ENCODE measurements at places on chromosomes 4 and X. TPM values are rescaled to one million over a fixed set of nuclear protein-coding genes. Genes with fewer than 3 reads are reported as not detected.

DNA sequence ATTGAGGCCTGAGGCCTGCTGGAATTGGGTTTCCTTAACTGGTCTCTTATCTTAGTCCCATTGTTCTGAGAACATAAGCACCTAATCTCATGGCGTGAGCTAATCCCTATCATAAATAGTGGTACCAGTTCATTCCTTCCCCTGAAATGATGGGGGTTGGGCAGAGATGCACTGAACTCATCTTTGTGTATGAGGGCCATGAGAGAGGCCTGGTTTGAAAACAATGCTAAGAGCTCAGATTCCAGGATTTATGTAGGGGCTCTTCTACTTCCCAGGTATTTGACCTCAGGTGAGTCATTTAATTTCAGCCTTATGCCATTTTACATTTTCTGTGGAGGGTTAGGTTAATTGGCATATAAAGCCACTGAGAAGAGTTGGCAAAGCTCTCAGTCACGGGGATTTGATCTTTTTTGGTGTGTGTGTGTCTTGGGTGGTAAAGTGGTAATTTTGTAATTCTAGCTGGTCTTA, 4.4 kb downstream of the RBM3 start:
- H3K36me3 ChIP-seq = no peaks in the 10 kb centered on the region
- DNase-seq = no peak
- no peak overlapping the region for H3K4me3 ChIP-seq
- H3K27me3 ChIP-seq = no peaks in the 10 kb centered on the region
- peaks cover 13% of the 10 kb centered on the region for H3K4me1 ChIP-seq

Gene F8A2
- not detected for total RNA-seq

DNA sequence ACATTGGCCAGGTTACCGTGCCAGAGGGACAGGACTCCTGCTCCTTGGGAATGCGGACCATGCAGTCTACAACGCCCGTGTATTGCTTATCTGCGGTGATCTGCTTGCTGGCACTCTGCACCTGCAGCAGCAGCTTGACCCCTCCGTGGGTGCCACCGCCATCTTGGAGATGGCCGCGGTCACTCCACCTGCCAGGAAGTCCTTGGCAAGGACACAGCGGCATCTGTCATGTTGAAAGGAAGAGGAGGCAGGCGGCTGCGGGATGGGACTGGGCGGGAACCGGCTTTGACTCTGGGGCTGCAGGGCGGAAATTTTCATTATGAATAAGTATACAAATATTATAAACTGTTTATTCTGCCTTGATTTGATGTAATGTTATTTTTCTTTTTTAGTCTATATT, 63.4 kb downstream of the F11 start:
- no peaks in the 10 kb centered on the region for H3K27me3 ChIP-seq
- H3K27ac ChIP-seq = no peak overlapping the region
- no peaks in the 10 kb centered on the region for H3K36me3 ChIP-seq
- H3K4me3 ChIP-seq = no peak overlapping the region
- H3K4me1 ChIP-seq = no peaks in the 10 kb centered on the region

Gene LDB2
- 4.2 TPM for total RNA-seq

- no peak overlapping the region for H3K4me3 ChIP-seq
- H3K4me1 ChIP-seq = no peaks in the 10 kb centered on the region
- no peaks in the 10 kb centered on the region for H3K27me3 ChIP-seq
- no peak overlapping the region for H3K27ac ChIP-seq
- no peak for DNase-seq
- H3K36me3 ChIP-seq = no peaks in the 10 kb centered on the region
These were observed 35.9 kb upstream of the GPR78 start for GRCh38 chr4:8544282-8544681.

- H3K4me3 ChIP-seq = no peak overlapping the region
- H3K27me3 ChIP-seq = no peaks in the 10 kb centered on the region
- no peaks in the 10 kb centered on the region for H3K36me3 ChIP-seq
- no peak overlapping the region for H3K27ac ChIP-seq
These were observed 1050.6 kb upstream of the GRIA3 start for GRCh38 chrX:122133478-122133877.

Gene PPP4R3C
- not detected for total RNA-seq

Gene NUP62CL
- 4.2 TPM for total RNA-seq

DNA sequence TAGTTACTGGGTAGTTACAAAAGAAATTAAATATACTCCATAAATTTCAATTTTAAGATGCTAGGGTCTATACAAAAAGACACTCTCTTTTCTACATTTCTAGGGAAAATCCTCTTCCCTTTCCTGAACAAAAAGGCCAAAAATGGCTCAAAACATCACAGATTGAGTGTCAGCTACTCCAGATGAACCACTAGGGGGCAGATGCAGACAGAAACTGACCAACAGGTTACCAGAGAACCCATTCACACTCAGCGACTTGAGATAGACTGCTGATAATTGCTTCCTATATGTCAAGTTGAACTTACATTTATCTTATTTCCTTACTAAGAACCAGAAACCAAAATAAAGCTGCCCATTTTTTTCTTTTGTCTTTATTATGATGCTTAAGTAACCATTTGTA, 83.4 kb upstream of the MID1IP1 start:
- DNase-seq = no peak
- H3K4me1 ChIP-seq = no peaks in the 10 kb centered on the region
- no peak overlapping the region for H3K4me3 ChIP-seq

DNA sequence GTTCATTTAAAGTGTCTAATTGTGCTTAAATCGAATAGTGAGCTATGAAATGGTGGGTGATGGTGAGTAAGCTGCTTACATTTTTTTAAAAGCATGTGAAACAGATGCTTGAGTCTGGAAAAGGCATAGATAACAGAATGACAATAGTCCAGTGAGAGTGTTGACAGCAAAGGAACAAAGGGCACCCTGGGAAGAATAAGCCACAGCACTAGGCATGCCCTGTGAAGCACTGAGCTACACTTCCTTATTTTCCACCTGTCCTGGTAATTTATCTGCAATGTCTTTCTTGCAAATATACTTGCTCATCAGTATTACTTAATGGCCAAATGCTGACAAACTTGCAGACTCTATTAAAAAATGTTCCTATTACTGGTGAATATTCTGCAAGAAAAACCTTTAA, 168.7 kb downstream of the PRDM5 start:
- no peak overlapping the region for H3K27ac ChIP-seq
- H3K4me3 ChIP-seq = no peak overlapping the region
- DNase-seq = no peak
- H3K36me3 ChIP-seq = no peaks in the 10 kb centered on the region

Gene ADH1C
- 8.3 TPM for total RNA-seq

Gene VCX
- total RNA-seq = 0.16 TPM

Gene SLC4A4
- 251 TPM for total RNA-seq

- H3K4me1 ChIP-seq = no peaks in the 10 kb centered on the region
- no peaks in the 10 kb centered on the region for H3K27me3 ChIP-seq
- no peak for DNase-seq
- no peak overlapping the region for H3K27ac ChIP-seq
- no peaks in the 10 kb centered on the region for H3K36me3 ChIP-seq
These were observed 221.4 kb downstream of the TACR3 start for GRCh38 chr4:103498161-103499070.

Gene SLC38A5
- total RNA-seq = 91.9 TPM

GRCh38 chr4:149932188-149932587, 116.5 kb upstream of the IQCM start:
- no peak overlapping the region for H3K4me3 ChIP-seq
- H3K36me3 ChIP-seq = no peaks in the 10 kb centered on the region
- no peak for DNase-seq
- no peak overlapping the region for H3K27ac ChIP-seq
- H3K4me1 ChIP-seq = no peaks in the 10 kb centered on the region
